ENCODE measurements at places on chromosomes 11 and 22. TPM values are rescaled to one million over a fixed set of nuclear protein-coding genes. Genes with fewer than 3 reads are reported as not detected.
A peak's percentile ranks its signal among the peaks of the same experiment; 100 is the strongest.

Gene CDC42EP1
- 14.6 TPM for total RNA-seq

Gene TRIM49
- not detected for total RNA-seq

Gene ANKK1
- total RNA-seq = not detected

Gene SERHL2
- 6.1 TPM for total RNA-seq

- peak overlapping the region; percentile 100 for H3K27ac ChIP-seq
- DNase-seq = peak; percentile 90
- H3K4me3 ChIP-seq = no peak overlapping the region
- H3K36me3 ChIP-seq = no peaks in the 10 kb centered on the region
Observed at GRCh38 chr22:36365020-36365411, 22.8 kb downstream of the MYH9 start.

GRCh38 chr22:20427104-20427944, 10.3 kb downstream of the SCARF2 start:
- DNase-seq = no peak
- H3K4me3 ChIP-seq = no peak overlapping the region
- no peaks in the 10 kb centered on the region for H3K27me3 ChIP-seq

Gene SMTNL1
- total RNA-seq = not detected

- no peak overlapping the region for H3K27ac ChIP-seq
- no peaks in the 10 kb centered on the region for H3K27me3 ChIP-seq
- no peak for DNase-seq
- no peak overlapping the region for H3K4me3 ChIP-seq
- no peaks in the 10 kb centered on the region for H3K4me1 ChIP-seq
- H3K36me3 ChIP-seq = no peaks in the 10 kb centered on the region
Observed at GRCh38 chr11:48099916-48100446, 116.6 kb upstream of the OR4B1 start.

Gene OR51B5
- total RNA-seq = not detected

DNA sequence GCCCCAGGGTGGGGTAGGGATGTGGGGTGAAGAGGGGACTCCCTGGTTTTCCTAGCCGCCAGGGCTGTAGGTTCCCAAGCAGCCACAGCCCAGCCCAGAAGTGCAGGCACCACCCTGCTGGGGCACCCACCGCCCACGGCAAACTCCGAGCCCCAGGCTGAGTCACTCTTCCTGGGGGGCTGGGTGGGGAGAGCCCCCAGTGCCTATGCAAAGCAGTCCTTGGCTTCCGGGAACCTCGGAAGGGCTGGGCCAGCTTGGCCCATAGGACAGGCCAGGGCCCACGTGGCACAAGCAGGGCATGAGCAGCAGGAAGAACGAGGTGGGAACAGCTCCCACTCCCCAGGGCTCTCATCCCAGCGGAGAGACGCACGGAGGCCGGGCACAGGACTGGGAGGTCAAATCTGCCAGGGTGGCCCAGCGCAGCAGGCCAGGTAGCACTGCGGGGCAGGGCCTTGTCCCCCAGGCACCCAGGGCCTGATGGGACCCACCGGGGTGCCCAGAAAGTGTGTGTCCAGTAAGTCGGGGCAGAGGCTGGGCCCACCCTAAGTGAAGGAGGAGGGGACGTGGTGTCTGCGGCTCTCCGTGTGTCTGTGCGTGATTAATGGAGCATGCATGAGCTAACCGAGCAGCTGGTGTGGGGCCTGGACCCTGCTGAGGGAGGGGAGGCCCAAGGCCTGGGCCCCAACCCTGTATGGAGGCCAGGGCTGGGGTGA, 4.6 kb upstream of the IL17REL start:
- H3K36me3 ChIP-seq = no peaks in the 10 kb centered on the region
- peaks cover 54% of the 10 kb centered on the region for H3K27me3 ChIP-seq
- H3K4me3 ChIP-seq = no peak overlapping the region

Gene TSSK2
- total RNA-seq = not detected

Gene OSBP2
- 3.0 TPM for total RNA-seq

Gene KIAA0930
- 56.5 TPM for total RNA-seq

- H3K4me3 ChIP-seq = no peak overlapping the region
- H3K27ac ChIP-seq = no peak overlapping the region
- no peaks in the 10 kb centered on the region for H3K27me3 ChIP-seq
- no peak for DNase-seq
- peaks cover 64% of the 10 kb centered on the region for H3K36me3 ChIP-seq
Observed at GRCh38 chr11:8640267-8640906, 42.1 kb downstream of the TRIM66 start.

GRCh38 chr22:30310881-30311771, 15.6 kb downstream of the TBC1D10A start:
- peak overlapping the region; percentile 89 for H3K27ac ChIP-seq
- H3K4me3 ChIP-seq = no peak overlapping the region
- H3K36me3 ChIP-seq = peaks cover 4% of the 10 kb centered on the region
- no peaks in the 10 kb centered on the region for H3K4me1 ChIP-seq

- peak overlapping the region; percentile 74 for H3K27ac ChIP-seq
- peak; percentile 78 for DNase-seq
- no peak overlapping the region for H3K4me3 ChIP-seq
- H3K4me1 ChIP-seq = peaks cover 57% of the 10 kb centered on the region
Observed at GRCh38 chr11:111441443-111441842, 62.4 kb upstream of the POU2AF1 start.

Gene MMP1
- total RNA-seq = not detected

DNA sequence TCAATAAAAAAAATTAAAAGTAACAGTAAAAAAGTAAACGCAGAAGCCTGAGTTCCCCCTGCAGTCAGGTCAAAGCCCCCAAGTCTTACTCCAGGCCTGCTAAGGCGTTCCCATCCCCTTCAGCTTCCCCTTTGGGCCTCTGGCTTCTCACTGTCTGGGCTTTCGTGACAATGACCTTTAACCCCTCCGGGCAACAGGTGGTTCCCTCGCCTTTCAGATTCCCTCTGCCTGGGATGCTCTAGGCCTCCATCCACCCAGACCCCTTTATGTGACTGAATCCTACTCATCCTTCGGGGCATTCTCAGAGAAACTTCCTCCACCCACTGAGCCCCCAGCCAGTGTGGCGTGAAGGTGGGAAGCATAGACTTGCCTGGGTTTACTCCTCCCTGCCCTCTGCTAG, 8.0 kb downstream of the MPST start:
- no peaks in the 10 kb centered on the region for H3K27me3 ChIP-seq
- H3K4me1 ChIP-seq = peaks cover 3% of the 10 kb centered on the region
- no peak for DNase-seq
- no peak overlapping the region for H3K27ac ChIP-seq
- H3K4me3 ChIP-seq = no peak overlapping the region
- H3K36me3 ChIP-seq = peaks cover 27% of the 10 kb centered on the region

GRCh38 chr22:45563362-45564040, 60.8 kb downstream of the FBLN1 start:
- H3K36me3 ChIP-seq = no peaks in the 10 kb centered on the region
- no peaks in the 10 kb centered on the region for H3K27me3 ChIP-seq
- no peak for DNase-seq
- H3K27ac ChIP-seq = no peak overlapping the region
- H3K4me3 ChIP-seq = no peak overlapping the region

Gene BIK
- total RNA-seq = not detected

Gene NRXN2
- 18.9 TPM for total RNA-seq

DNA sequence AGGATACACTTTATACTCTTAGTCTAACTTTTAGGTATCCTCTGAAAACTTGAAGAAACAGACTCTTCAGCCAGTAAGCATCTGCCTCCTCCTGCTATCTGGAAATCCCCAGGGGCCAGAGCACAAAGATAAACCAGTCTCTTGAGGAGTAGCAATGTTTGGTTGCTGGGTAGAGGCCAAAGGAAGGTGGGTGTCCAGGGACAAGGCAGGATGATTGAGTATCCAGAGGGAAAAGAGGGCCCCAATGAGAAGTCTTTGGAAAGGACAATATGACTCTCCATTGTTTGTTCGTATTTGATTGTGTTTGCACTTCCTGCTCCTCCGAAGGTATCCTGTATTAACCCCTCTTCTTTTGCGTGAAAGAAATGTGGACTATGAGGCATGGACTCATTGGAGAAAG, 4.8 kb upstream of the OR52I1 start:
- no peak overlapping the region for H3K27ac ChIP-seq
- no peaks in the 10 kb centered on the region for H3K4me1 ChIP-seq
- no peak for DNase-seq
- H3K4me3 ChIP-seq = no peak overlapping the region
- no peaks in the 10 kb centered on the region for H3K36me3 ChIP-seq

GRCh38 chr11:18100926-18101656, 4.8 kb downstream of the SAAL1 start:
- DNase-seq = no peak
- no peak overlapping the region for H3K4me3 ChIP-seq
- no peak overlapping the region for H3K27ac ChIP-seq
- H3K36me3 ChIP-seq = peaks cover 47% of the 10 kb centered on the region
- H3K4me1 ChIP-seq = peaks cover 11% of the 10 kb centered on the region

DNA sequence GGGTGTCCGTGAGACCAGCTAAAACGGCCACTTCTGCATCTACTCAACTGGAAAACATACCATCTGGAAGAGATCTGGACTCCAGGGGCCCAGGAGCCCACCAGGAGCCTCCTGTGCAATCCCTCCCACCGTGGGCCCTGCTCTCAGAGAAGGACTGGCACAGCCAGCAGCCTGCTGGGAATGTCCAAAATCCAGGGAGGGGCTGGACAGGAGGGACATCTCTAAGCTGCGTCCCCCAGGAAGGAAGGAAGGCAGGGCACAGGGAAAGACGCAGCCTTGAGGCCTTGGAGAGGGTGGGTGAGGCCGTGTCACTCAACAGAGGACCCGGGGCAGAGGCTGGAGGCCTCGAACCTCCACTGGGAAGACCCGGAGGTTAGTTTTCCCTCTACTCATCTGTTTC, 78.0 kb downstream of the PHF21B start:
- H3K36me3 ChIP-seq = no peaks in the 10 kb centered on the region
- H3K4me1 ChIP-seq = no peaks in the 10 kb centered on the region
- no peak overlapping the region for H3K27ac ChIP-seq
- no peaks in the 10 kb centered on the region for H3K27me3 ChIP-seq

DNA sequence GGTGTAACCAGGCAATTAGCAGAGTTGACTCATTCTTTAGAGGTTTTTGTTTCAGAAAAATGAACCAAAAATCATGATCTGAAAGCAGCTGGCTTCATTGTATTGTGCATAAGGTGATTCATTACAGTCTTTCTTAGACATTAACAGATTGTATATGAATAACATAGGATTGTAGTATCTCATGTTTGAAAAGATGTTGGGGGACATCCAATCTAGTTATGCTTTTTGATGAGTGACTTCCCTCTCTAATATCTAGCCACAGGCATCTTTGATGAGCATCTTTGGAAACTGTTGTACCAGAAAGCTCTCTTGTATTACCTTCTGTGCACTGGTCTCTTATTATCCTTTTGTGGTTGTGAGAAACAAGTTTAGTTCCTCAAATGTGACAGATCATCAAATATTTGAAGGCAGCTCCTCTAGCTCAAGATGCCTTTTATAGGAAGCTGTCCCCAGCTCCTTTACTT, 8.3 kb downstream of the GRK3 start:
- H3K36me3 ChIP-seq = no peaks in the 10 kb centered on the region
- H3K4me3 ChIP-seq = no peak overlapping the region
- DNase-seq = no peak

- H3K36me3 ChIP-seq = no peaks in the 10 kb centered on the region
- no peaks in the 10 kb centered on the region for H3K27me3 ChIP-seq
- H3K4me1 ChIP-seq = no peaks in the 10 kb centered on the region
- no peak overlapping the region for H3K4me3 ChIP-seq
Observed at GRCh38 chr11:115552151-115552772, 48.0 kb upstream of the CADM1 start.

DNA sequence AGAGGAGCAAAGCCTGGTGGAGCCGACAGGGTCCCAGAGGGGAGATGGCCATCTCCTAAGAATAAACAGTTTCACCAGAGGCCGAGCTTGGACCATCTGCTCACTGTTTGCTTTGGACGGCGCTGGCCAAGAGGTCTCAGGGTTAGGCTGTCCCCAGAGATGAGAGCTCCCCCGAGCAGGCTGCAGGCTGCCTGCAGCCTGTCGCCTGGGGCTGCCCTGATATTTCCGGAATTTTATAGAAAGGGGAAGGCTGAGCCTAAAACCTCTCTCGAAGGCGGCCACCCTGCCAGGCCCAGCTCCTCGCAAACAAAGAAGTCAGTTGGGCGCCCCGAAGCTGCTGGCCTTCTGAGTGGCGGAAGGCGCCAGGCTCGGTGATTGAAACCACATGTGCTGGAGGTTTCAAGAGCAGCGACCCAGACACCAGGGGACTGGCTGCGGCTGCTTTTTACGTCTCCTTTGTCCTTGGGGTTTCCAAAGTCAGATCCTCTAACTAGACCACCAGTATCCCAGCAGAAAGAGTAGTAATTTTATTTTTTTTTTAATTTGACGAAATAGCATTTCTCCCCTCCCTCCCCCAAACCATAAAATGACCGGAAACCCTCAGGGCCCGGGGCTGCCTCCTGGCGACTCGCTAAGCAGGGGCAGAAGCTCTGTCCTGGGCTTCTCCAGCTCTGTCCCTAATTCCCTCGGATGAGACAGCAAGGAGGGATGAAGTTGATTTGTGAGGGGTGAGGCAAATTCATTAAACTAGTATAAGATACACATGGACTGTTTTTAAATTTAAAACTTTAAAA, 57.4 kb downstream of the CLMP start:
- H3K4me3 ChIP-seq = peak overlapping the region; percentile 12
- peaks cover 42% of the 10 kb centered on the region for H3K4me1 ChIP-seq
- no peaks in the 10 kb centered on the region for H3K27me3 ChIP-seq
- no peaks in the 10 kb centered on the region for H3K36me3 ChIP-seq
- peak overlapping the region; percentile 78 for H3K27ac ChIP-seq

DNA sequence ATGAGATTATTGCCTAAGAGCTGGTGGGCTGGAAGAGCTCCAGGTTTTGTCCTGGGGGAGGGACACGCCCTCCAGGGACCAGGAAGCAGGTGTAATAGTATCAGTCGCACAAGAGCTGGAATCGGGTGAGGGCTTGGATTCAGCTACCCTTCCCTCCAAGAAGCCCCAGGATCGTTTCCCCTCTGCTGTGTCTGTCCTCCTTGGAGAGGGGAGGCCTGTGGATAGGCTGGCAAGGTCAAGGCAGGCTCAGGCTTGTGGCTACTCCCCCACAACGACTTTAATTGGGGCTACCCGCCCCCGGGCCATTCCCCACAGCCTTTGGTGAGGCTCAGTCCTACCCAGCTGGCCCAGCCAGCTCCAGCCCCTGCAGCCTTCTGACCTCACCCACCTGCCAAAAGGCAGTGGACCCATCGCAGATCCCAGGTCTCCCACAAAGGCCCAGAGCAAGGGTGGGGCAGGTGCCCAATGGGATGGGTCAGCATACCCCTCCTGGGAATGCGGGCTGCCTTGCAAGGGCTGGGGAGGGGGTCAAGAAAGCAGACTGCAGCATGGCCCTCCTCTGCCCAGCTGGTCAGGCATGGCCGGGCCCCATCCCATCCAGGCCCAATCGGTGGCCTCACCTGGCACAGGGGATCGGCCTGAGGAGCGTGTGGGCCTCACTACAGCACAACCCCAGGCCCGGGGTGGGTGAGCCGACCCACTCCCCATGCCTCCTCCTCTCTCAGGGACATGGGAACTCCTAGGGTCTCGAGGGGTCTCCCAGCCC, 1.0 kb downstream of the CTSD start:
- peak overlapping the region; percentile 87 for H3K4me3 ChIP-seq
- H3K36me3 ChIP-seq = peaks cover 38% of the 10 kb centered on the region
- H3K4me1 ChIP-seq = peaks cover 44% of the 10 kb centered on the region
- DNase-seq = no peak
- H3K27ac ChIP-seq = peak overlapping the region; percentile 89
